Mesenchymal stem cell (in vitro differentiated cells and primary cell): ENCODE measurements at places on chromosomes 6 and 20.

GRCh38 chr20:3796477-3797225, 541 bp downstream of the CDC25B start:
- no peak for DNase-seq

DNA sequence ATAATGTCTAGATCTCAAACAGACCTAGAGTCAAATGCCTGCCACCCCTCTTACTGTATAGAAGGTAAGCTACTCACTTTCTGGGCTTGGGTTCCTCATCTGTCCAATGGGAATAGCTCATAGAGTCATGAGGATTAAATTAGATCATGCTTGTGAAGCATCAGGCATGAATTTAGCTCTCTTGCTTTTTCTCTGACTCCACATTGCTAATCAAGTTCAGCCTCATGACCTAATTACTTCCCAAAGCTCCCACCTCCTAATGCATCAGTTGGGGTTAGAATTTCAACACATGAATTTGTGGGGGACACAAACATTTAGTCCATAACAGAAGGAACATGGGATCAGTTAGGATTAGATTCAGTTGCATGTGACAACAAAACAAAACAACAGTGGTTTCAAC, 4.6 kb upstream of the DDX27 start:
- DNase-seq, result peak; percentile 24

DNA sequence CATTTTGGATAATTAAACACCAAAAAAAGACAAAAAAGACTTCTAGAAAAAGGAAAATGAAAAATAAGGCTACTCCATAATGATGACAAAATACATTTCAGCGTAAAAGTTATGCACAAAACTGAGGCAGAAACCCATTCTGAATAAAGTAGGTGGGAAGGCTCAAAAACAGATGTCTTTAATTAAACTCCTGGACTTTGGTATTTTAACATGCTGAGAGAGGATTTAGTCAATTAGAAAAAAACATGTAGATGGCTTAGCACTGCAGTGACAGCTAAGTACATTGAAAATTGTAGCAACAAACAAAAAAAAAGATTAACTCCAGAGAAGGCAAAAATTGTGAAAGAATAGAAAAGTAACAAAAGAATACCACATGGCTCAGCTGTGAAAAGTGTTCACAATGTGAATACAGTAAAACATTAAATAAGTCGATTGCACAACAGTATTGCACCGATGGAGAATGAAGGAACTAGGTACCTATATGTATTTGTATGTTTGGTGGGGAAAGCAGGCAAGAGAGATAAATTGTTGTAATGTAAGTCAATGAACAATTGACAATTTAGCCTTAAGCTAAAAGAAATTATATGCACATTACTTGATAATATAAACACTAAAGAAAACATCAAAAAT, 59.5 kb downstream of the TBC1D32 start:
- DNase-seq, result no peak

DNA sequence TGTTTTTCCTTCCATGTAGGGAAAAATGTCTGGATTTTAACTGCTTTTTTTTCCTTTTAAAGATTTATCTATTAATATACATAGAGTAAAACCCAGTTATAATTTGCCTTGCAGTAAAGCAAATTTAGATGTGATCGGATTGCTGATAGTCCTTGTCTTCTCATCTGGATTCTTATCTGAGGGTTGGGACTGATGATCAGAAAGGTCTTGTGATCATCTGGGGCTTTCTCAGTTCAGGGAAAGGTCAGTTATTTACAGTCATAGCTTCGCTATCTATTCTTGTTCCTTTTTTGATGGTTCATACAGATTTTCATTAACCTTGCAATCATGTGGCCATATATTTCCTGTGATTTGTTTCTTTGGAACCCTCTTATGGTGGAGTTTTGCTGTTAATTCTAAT, 63.8 kb upstream of the CLDN20 start:
- DNase-seq, result no peak

GRCh38 chr20:24999568-24999967, 7.0 kb upstream of the APMAP start:
- DNase-seq, result no peak

DNA sequence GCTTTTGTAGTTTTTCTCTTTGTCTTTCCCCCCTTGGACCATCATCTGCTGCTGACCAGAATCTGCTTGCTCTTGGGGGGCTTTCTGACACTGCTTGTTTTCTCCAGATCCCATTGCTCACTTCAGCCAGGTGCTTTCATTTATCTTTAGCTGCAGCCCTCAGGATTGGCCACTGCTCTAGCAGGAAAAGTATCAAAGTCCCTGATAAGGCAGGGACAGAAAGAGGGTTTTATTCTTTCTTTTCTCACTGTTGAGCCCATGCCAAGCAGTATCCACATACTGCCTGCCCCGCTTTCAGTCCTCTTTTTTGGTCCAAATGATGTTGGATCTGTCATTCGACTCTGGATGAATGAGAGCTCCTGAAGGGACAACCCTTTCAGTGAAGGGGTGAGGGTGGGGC, 141.4 kb downstream of the DNAH8 start:
- no peak for DNase-seq

DNA sequence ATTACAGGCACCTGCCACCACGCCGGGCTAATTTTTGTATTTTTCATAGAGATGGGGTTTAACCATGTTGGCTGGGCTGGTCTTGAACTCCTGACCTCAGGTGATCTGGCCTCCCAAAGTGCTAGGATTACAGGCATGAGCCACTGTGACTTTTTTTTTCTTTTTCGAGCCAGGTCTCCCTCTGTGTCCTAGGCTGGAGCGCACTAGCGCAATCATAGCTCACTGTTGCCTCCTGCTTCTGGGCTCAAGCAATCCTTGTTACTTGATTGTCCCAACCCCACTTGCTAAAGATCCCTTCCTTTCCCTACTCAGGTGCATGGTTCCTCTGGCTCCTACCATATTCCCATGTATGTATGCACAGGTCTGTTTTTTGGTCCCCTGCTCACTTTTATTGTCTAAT, 27.4 kb upstream of the SMIM29 start:
- no peak for DNase-seq

- no peak for DNase-seq
Observed at GRCh38 chr20:35627121-35627520, 11.5 kb downstream of the SPAG4 start.

- no peak for DNase-seq
Observed at GRCh38 chr6:95841560-95841959, 174.2 kb upstream of the FUT9 start.

GRCh38 chr6:73665686-73666319, 12.0 kb upstream of the SLC17A5 start:
- DNase-seq, result peak; percentile 18

- no peak for DNase-seq
Observed at GRCh38 chr6:153135681-153136080, 4.6 kb upstream of the RGS17 start.

- no peak for DNase-seq
Observed at GRCh38 chr6:166747644-166748595, 120.9 kb upstream of the RPS6KA2 start.

GRCh38 chr20:56417911-56418310, 5.9 kb downstream of the CASS4 start:
- no peak for DNase-seq

GRCh38 chr20:53539516-53539915, 54.1 kb downstream of the ZNF217 start:
- no peak for DNase-seq

DNA sequence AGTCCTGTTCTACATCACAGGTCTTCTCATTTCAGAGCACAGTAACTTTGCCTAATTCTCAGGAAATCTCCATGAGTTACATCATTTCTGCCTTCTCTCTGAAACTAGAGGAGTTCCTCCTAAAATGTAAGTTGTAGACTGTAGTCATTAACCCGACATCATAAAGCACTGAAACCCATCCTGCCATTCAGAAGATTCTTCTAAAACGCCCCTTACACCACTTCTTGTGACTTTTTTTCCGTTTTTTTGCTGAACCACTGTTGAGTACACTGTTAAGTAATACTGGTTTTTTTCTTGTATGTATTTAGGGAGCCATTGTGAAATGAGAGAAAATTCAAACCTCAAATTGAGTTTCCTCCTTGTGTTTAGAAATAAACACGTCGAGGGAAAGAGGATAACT, 117.3 kb downstream of the MAP3K4 start:
- DNase-seq, result no peak

DNA sequence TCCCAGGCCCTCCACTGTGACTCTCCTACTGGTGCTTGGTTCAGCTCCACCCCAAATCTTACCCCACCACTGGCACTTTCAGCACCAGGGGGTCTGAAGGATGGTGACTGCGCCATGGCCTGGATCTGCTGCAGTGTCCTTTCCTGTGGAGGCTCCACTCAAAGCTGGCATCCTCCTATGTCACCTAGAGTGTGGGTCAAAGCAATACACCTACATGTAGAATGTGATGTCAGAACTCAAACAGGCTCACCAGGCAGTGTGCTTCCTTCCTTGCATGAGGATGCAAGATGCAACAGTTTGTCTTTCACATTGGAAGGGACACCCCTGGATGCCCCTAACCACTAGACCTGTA, 32.8 kb upstream of the MICB start:
- DNase-seq, result no peak

GRCh38 chr6:170584954-170585498, 589 bp upstream of the PDCD2 start:
- DNase-seq, result no peak

DNA sequence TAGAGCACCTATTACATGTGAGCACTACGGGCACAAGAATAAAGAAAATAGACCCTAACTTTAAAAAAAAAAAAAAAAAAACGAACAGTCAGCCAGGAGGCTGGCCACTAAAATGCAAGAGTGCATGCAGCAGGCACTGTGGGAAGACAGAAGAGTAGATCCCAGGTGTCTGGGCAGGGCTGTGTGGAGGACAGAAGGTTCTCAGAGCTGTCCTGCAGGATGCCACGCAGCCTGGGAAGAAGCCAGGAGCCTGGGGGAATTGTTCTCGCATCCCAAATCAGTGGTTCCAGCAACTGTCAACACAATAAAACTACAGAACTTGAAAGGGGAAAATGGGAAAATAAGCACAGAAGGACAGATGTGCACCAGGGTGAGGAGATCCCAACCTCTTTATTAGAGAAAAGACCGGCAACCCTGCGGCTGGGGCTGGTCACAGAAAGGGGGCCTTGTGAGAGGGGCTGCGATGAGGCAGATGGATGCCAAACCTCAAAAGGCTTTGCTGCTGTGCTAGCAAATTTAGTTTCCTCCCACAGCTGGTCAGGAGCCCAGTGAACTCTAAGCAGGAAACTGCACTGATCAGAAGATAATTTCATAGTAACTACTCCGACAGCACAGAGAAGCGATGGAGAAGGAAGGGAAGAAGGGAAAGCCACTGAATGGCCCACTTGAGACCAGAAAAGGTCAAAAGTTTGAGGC, 30.9 kb downstream of the MAP3K5 start:
- DNase-seq, result peak; percentile 64

DNA sequence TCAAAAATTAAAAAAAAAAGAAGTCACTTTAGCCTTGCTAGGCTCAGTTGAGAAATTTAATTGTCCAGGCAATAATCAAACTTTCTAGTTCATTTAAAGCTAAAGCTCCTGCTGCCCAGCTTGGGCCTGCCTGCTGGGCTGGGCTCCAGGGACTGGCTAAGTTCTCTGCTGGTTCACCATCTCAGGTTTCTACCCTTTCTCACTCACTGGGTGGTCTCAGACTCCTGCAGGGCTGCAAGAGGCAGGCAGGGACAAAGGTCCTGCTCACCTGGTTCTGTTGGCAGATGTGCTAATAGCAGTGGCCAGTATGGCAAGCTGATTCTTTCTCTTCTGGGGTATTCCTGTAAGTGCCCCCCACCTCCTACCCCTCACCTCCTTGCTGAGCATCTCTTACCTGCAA, 21.2 kb upstream of the RTF2 start:
- DNase-seq, result no peak

GRCh38 chr20:21356386-21356785, 40.9 kb downstream of the NKX2-4 start:
- peak; percentile 9 for DNase-seq

- no peak for DNase-seq
Observed at GRCh38 chr20:57898332-57898731, 188.5 kb upstream of the PMEPA1 start.

GRCh38 chr6:31103136-31103535, 9.2 kb downstream of the C6orf15 start:
- no peak for DNase-seq

GRCh38 chr6:8492536-8493133, 57.3 kb upstream of the SLC35B3 start:
- no peak for DNase-seq

- DNase-seq, result no peak
Observed at GRCh38 chr6:73363537-73363875, 1.0 kb downstream of the KHDC3L start.
